ENCODE measurements at places on chromosomes 11 and 22.

- DNase-seq = no peak
Measured at GRCh38 chr11:44561964-44562734, 3.3 kb upstream of the CD82 start.

DNA sequence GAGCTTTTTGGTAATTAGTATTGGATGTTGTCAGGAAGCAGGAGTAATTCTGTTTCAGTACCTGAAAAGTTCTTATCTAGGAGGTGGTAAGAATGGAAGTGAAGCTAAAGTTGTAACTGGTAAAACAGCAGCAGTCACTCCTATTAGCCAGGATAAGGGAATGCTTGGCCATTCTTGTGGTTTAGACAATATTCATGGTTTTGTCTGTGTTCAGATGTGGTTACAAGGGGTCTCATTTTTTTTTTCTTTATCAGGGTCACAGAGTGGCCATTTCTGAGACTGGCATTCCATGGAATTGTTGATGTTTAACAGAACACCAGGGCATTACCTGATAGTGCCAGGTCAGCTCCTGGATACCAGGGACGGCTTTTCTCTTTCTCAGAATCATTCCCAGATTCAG is 23.8 kb downstream of the TAF1D start:
- DNase-seq = no peak

DNA sequence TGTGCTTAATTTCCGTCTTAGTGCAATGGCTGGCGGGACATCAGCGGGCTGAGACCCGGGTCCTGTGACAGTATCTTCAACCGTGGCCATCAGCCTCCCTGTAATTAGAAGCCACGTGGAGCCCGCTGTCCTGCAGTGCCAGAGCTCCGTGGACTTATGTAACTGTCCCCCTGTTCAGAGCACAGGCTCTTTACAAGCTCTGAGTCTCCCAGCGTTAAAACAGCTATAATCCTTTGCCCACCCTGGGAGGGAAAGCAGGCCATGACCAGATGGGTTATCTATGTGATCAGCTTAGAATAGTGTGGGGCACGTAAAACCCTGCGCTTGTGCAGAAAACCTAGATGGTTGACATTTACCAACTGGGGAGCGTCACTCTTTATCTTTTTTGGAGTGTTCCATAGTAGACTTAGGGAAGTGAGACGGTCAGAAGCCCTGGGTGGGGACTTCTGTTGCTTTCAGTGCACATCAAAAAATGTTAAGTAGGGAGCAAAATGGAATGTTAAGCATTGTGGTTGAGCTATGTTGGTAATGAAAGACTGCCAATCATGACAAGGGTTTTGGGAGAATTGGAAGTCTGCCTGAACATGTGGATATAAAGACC is 103.5 kb upstream of the CADM1 start:
- DNase-seq = no peak

DNA sequence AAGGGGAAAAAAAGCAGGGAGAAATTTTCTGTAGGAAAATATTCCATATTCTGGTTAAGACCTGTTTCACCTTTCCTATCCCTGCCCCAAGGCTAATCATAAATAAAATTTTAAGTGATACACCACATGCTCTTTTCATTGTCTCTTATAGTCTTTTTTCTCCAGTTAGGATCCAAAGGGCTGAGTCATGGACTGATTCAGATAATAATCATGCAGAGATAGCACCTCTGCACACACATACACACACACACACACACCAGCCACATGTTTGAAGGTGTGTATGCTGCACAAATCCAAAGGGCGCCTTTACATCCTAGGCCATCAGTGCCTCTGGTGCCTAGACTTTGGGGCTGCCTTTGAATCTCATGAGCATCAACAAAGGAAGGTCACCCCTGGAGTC is 35.5 kb upstream of the CWF19L2 start:
- no peak for DNase-seq

- DNase-seq = no peak
Measured at GRCh38 chr22:33605221-33605620, 315.1 kb downstream of the LARGE1 start.

DNA sequence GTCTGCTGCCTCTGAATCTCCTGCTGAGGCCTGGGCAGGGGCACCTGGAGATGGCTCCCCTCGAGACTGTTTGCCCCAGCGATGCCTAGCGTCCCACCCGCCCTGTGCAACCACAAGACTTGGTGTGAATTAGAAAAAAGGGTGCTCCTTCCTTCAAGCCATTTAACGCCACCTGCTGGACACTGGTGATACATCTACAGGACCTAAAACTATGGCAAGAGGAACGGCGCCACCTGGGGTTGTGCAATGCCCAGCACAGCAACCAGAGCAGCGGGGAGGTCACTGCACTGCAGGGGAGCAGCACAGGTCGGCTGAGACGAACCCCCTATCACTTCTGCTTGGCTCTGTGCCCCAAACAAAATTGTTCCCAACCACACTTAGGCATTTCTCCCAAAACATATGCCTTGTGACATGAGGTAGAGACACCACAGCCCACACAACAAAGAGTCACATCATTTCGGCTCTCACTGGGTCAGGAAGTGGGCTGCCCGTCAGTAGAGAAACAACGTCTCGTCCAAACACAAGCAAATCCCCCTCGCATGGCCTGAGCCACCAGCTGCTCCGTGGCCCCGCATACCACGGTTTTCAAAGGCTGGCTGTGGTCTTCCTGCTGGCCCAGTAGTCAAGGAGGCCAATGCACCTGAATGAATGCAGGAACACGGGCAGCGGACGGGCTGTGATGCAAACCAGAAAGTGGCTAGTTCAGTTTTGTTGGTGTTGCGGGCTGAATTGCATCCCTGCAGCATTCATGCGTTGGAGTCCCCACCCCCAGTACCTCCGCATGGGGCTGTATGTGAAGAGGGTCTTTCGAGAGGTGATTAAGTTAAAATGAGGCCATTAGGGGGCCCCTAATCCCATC is 171.9 kb downstream of the SHANK2 start:
- DNase-seq = peak; percentile 80

DNA sequence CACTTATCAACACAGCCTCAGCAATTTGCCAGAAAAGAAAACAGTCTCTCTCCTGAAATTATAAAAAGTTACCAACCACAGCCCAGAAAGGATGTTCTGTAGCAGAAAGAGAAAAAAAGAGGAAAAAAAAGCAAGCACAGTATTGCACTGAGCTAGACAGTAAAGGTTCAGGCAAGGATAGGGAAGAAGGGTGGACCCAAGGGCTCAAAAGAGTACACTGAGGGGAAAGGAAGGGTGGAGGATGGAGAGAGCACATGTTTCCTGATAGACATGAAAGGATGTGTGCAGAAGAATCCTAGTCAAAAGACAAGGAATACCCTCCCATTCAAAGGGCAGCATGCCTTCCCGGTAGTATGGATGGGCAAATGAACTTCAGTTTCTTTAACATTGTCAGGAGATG is 59.1 kb downstream of the RRAS2 start:
- DNase-seq = no peak

- no peak for DNase-seq
Measured at GRCh38 chr11:60992842-60993409, 21.4 kb downstream of the CD6 start.

GRCh38 chr11:116400081-116400480 is 372.7 kb downstream of the BUD13 start:
- DNase-seq = no peak

GRCh38 chr11:118415062-118415738 is 13.8 kb downstream of the ATP5MG start:
- peak; percentile 72 for DNase-seq

GRCh38 chr11:125433454-125434121 is 62.5 kb downstream of the FEZ1 start:
- DNase-seq = peak; percentile 44

- DNase-seq = no peak
Measured at GRCh38 chr22:21917181-21917958, 35.3 kb downstream of the PPM1F start.

DNA sequence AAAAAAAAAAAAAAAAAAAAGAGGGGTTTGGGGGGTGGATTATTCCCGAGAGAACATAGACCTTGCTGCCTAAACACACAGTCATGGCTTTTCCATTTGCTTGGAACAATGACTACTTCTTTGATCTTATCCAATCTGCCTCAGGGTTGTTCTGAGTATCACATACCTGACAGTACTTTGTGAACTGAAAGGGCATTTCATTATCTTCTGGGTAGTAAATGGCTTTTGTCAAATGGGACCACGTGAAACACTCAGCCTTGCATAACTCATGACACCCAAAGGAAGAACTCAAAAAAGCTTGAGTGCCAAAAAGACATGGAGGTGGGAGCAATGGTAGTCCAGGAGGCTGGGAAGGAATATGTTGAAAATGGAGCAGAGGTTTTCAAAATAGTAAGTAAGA is 123.2 kb upstream of the BID start:
- DNase-seq = no peak

DNA sequence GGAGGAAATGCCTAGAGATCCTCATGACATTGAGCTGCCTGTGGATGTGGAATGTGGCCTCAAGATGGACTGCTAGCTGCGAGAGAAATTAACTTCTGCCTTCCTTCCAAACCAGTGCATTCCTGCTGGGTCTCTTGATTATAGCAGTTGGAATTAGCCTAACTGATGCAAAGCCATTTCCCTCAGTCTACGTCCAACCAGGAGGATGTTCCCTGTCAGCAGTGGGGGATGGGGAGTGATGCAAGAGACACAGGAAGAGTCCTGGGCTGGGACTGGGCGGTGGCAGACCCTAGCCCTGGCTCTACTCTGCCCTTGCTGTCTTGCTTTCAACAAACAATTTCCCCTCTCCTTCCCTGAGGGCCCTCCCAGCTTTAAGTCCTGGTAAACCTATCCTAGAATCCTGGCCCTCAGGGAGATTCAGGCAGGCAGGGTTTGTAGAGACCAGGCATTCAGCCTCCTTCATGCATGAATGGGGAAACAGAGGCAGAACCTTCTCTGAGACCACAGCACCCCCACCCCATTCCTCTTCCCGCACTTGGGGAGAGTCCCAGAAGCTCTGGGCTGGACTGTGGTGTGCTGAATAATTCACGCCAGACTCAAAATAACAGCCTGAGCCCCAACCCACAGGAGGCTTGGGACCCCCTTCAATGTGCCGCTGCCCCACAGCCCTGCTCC is 17.0 kb downstream of the C11orf96 start:
- no peak for DNase-seq

DNA sequence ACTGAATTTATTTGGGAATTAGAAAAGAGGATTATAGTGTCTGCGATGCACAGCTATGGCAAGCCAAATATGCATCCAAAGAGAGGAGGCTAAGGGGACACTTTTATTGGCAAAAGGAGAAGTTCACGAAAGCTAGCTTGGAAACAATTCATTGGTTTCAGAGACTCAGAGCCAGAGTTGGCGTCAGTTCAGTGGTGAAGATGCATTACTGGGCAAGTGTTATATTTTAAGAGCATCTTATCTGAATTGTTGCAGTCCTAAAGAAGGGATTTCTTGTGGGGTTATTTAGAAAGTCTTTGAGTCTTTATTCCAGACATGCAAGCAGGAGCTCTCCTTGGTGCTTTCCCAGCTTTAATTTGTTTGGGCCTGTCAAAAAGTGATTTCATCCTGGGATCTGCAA is 15.0 kb downstream of the CLDN5 start:
- DNase-seq = no peak

DNA sequence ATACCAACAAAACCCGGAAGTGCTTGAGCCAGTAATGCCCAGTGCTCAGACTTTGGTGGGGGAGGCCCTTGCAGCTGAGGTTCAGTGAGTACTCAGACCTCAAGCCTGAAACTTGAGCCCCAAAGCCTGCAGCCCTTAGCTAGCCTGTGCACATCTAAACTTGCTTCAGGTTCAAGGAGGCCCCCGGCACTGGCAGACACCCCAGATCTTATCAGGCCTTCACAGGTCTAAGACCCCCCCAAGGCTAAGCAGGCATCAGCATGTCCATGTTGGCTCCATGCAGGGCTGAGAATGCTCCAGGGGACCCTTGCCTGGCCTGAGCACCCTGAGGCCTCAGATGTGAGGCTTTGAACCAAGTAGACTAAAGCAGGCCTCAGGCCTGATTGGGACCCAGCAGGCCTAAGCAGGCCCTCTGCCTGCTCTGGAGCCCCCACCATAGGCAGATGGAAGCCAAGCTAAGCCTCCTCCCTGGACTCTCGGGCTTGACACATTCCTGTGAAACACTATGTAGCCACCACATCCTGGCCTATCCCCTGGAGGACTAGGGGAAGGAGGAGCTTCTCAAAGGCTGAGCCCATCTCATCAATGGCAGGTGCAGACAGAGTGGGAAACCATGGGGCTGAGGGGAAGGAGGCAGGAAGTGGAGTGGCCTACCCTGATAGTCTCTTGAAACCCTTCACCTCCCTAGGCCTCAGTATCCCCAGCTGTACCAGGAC is 1.2 kb upstream of the CASTOR1 start:
- no peak for DNase-seq

- DNase-seq = no peak
Measured at GRCh38 chr11:69301455-69302401, 7.8 kb downstream of the MYEOV start.

GRCh38 chr11:42239188-42239587 is 779.7 kb upstream of the LRRC4C start:
- no peak for DNase-seq

DNA sequence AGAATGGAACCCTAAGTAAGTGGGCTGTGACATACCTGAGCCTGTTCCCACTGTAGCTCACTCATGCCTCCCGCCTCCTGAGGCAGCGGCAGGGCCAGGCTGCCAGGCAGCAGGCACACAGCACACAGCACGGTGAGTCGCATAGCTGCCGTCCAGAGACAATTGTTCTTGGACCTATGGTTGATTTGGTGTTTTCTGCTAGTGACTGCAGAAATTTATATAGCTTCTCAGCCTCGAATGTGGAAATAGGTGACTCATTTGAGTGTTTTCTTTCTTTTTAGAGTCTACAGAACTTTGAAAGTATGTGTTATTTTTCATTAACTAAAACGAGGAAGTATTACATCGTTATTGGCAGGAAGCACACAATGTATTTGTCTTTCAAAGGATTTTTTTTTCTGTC is at the start of gene MMP7:
TSS of gene MMP7 (minus strand) at position 190 of the 400 bp plus-strand sequence. CDS start at position 143, 47 bp downstream.
- no peak for DNase-seq

DNA sequence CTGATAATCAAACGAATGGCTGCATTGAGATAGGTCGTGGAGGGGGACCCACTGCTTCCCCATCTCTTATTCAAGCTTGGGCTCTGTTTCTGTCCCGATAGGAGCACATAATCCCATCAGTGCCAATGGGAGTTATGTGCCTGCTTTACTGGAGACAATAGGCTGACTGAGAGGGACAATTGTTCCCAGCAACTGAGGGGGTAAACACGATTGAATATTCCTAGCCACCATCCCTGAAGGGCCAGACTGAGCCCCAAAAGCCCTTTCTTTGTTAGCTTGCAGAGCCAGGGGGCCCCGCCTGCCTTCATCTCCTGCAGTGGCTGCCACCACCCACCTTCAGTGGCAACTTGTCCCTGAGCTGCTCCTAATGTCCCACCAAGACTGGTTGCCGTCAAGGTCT is 172.8 kb upstream of the NAV2 start:
- no peak for DNase-seq

GRCh38 chr11:62787005-62787759 is at the start of gene TMEM179B:
TMEM179B (plus strand) TSS chr11:62787402; CDS start chr11:62787432, 30 bp downstream.
- peak; percentile 94 for DNase-seq

DNA sequence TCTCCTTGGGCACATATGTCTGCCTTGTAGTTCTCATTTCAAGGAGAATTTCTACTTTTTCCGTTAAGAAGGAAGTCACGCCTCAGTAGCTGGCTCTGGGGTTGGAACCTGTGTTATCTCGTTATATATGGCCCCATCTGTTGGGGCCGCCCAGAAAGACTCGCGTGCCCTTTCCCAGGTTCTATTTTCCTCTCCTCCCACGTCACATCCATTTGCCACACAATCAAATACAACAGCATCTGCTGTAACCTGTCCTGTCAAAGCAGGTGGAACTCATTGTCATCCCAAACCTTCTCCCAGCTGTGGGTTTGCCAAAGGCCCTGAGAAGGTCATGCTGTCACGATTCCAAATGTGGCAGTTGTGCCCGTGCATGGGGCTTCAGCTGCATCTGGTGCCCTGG is 213.1 kb upstream of the ZBED5 start:
- DNase-seq = no peak

GRCh38 chr11:1843098-1843473 is 4.3 kb downstream of the TNNI2 start:
- no peak for DNase-seq
